ENCODE measurements at places on chromosomes 6 and 20. TPM values are rescaled to one million over a fixed set of nuclear protein-coding genes. Genes with fewer than 3 reads are reported as not detected.

DNA sequence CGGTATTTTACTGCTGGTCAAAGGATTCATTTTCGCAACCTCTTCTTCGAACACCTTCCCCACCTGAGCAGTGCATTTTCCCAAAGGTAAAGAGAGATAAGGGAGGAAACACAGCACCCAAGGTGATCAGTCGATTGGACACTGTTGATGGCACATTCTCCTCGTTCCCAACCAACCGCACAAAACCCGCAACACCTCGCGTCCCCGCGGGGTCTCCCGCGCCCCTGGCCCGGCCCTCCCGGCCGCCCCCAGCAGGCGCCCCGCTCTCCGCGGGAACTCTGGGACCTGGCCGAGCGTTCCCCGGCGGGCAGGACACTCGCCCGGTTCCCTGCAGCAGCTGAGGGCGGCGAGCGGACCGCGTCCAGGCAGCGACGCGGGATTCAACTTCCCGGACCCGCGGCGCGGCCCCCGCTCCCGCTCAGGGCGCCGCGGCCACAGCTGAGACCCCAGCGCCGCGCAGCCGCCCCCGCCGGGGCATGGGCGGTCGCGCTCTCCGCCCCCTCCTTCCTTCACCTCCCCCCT, 506 bp downstream of the RGS17 start:
- peaks cover 26% of the 10 kb centered on the region for H3K4me1 ChIP-seq
- H3K27ac ChIP-seq, result no peak overlapping the region
- H3K36me3 ChIP-seq, result no peaks in the 10 kb centered on the region
- peak overlapping the region; percentile 57 for H3K4me3 ChIP-seq

DNA sequence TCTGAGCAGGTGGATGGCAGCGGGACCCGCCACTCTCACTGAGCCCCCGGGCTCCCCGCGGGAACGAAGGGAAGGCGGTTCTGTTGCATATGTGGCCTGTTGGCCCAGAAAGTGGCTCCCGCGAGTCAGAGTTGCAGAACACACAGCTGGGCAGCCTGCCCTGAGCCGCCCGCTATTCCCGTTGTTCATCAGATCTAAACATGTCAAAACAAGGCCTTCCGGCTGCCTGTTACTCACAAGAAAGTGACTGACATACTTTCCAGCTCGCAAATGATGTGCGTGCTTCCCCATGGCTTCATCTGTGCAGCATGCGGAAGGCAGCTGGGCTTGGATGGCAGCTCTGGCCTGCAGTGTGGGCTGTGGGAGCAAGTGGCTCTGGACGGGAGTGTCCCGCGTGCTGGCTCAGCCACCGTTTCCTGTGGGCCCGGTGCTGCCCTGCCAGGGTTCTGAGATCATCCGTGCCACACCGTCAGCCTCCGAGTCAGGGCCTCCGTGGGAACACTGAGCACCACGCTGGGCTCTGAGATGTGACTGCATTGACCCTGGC, 227.3 kb downstream of the ERMARD start:
- H3K27ac ChIP-seq, result no peak overlapping the region
- H3K4me1 ChIP-seq, result no peaks in the 10 kb centered on the region
- no peaks in the 10 kb centered on the region for H3K27me3 ChIP-seq
- H3K36me3 ChIP-seq, result no peaks in the 10 kb centered on the region
- no peak for DNase-seq
- H3K4me3 ChIP-seq, result no peak overlapping the region

- H3K4me3 ChIP-seq, result no peak overlapping the region
- H3K36me3 ChIP-seq, result no peaks in the 10 kb centered on the region
- no peak overlapping the region for H3K27ac ChIP-seq
- peak; percentile 41 for DNase-seq
- H3K4me1 ChIP-seq, result peaks cover 9% of the 10 kb centered on the region
Measured at GRCh38 chr6:89007209-89008000, 44.0 kb upstream of the RNGTT start.

SLC52A3 gene
- total RNA-seq, result not detected

GRCh38 chr6:50143011-50143719, 93.4 kb upstream of the DEFB112 start:
- H3K27me3 ChIP-seq, result no peaks in the 10 kb centered on the region
- no peaks in the 10 kb centered on the region for H3K36me3 ChIP-seq
- DNase-seq, result no peak

ZNF334 gene
- 0.11 TPM for total RNA-seq
